ENCODE measurements at places on chromosomes 3 and 15.
A peak's percentile ranks its signal among the peaks of the same experiment; 100 is the strongest.

DNA sequence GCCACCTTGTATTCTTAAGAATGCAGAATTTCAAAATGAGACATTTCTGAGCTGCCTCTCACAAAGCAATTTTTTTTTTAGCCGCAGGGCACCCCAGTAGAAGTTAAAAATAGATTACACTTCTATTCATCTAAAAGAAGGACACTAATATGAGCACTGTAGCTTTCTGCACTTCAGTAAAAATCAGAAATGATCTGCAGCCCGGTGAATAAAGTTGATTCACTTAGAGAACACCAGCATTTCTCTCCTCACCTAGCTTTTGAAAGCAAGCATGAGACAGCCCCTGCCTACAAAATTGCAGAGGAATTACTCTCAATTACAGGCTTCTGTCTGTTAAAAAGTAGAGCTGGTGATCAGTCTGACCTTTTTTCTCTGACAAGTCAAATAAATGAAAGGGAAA, 1062.4 kb downstream of the FHIT start:
- DNase-seq: no peak
- no peaks in the 10 kb centered on the region for H3K27me3 ChIP-seq
- H3K27ac ChIP-seq: no peak overlapping the region
- H3K36me3 ChIP-seq: no peaks in the 10 kb centered on the region
- H3K4me3 ChIP-seq: no peak overlapping the region

DNA sequence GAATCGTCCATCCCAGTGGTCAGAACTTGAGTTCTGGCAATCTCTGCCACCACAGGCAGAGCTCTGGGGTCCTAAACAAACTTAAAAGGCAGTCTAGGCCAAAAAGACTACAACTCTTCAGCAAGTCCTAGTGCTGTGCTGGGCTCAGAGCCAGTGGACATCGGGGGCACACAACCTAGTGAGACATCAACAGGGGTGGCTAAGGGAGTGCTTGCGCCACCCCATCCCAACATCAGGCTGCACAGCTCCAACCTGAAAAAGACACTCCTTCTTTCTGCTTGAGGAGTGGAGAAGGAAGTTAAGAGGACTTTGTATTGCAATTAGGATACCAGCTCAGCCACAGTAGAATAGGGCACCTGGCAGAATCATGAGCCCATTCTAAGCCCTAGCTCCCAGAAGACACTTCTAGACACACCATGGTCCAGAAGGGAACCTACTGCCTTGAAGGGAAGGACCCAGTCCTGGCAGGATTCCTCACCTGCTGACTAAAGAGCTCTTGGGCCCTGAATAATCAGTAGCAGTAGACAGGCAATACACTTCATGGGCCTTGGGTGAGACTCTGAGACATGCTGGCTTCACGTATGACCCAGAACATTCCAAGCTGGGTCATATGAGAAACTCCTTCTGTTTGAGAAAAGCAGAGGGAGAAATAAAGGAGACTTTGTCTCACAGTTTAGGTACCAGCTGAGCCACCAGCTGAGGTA, 72.0 kb downstream of the TFDP2 start:
- no peak overlapping the region for H3K4me3 ChIP-seq
- H3K27ac ChIP-seq: no peak overlapping the region
- DNase-seq: no peak
- H3K27me3 ChIP-seq: no peaks in the 10 kb centered on the region
- H3K4me1 ChIP-seq: no peaks in the 10 kb centered on the region

GRCh38 chr3:70471464-70472342, 159.3 kb upstream of the MDFIC2 start:
- no peak overlapping the region for H3K4me3 ChIP-seq
- H3K27me3 ChIP-seq: no peaks in the 10 kb centered on the region
- no peak overlapping the region for H3K27ac ChIP-seq
- H3K36me3 ChIP-seq: no peaks in the 10 kb centered on the region

GRCh38 chr3:152268555-152269055, at the start of gene MBNL1:
MBNL1 (plus strand) TSS chr3:152268929; CDS start chr3:152300194, 31,265 bp downstream.
- peak within 1 kb of the TSS; percentile 73 for H3K4me3 ChIP-seq
- H3K27ac ChIP-seq: peak within 1 kb of the TSS; percentile 62
- H3K4me1 ChIP-seq: no peaks in the 10 kb centered on the region
- no peaks in the 10 kb centered on the region for H3K36me3 ChIP-seq
- H3K27me3 ChIP-seq: peaks cover 9% of the 10 kb centered on the region

DNA sequence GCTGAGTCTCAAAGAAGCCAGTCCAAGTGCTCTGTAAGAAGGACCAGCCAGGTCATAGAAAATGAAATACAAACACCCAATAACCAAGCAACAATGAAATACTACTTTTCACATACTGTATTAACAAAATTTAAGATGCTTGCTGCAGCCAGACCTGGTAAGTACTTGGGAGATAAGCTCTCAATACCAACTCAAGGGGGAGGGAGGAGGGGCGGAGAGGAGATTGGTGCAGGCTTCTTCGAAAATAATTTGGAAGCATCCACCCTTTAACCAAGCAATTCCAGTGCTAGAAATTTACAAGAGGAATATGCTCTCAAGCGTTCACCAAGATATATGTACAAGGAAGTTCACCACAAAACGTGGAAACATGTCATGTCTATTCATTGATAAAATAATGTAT, 7.6 kb upstream of the LRRC2 start:
- peaks cover 17% of the 10 kb centered on the region for H3K4me1 ChIP-seq
- no peak for DNase-seq
- peak overlapping the region; percentile 46 for H3K27ac ChIP-seq
- H3K36me3 ChIP-seq: no peaks in the 10 kb centered on the region
- H3K4me3 ChIP-seq: no peak overlapping the region
- H3K27me3 ChIP-seq: no peaks in the 10 kb centered on the region

- H3K4me1 ChIP-seq: no peaks in the 10 kb centered on the region
- no peaks in the 10 kb centered on the region for H3K27me3 ChIP-seq
- no peaks in the 10 kb centered on the region for H3K36me3 ChIP-seq
- DNase-seq: no peak
Measured at GRCh38 chr15:45199136-45199810, 11.5 kb upstream of the SHF start.

DNA sequence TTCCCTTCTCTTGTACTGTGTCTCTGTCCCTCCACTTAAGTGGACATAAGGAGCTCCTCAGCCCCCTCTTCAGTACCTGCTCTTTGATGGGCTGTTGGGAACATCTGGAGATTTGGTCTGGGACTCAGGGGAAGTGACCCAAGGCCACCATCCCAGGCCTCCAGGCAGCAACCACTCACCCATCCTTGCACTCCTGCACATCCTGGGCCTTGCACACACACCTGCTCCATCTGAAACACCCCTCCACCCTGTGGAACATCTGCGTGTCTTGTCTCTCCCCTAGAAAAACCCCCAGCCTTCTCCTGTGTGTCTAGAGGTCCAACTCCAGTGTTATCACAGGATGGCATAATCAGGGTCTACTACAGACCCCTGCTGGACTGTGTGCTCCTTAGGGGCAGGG, 74.3 kb downstream of the ABTB1 start:
- DNase-seq: no peak
- no peaks in the 10 kb centered on the region for H3K36me3 ChIP-seq
- no peaks in the 10 kb centered on the region for H3K27me3 ChIP-seq
- no peak overlapping the region for H3K27ac ChIP-seq
- no peaks in the 10 kb centered on the region for H3K4me1 ChIP-seq

- no peak for DNase-seq
- no peaks in the 10 kb centered on the region for H3K27me3 ChIP-seq
- no peak overlapping the region for H3K4me3 ChIP-seq
- H3K36me3 ChIP-seq: no peaks in the 10 kb centered on the region
- no peaks in the 10 kb centered on the region for H3K4me1 ChIP-seq
- H3K27ac ChIP-seq: no peak overlapping the region
Measured at GRCh38 chr3:185549122-185549521, 3.3 kb downstream of the LIPH start.

DNA sequence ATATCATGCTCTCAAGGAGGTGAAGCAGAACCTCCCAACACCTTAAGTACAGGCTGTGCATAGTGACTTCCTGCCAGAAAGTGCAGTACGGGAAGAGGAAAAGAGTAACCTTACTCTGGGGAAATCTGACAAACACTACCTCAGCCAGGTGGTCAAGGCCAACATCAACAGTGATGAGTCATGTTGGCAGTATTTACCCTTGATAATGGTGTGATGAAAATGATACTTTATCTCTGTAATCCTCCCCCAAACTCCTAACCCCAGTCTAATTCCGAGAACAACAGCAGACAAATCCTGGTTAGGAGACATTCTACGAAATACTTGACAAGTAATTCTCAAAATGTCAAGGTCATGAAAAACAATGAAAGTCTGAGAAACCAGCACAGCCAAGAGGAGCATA, 26.5 kb downstream of the ANKDD1A start:
- no peaks in the 10 kb centered on the region for H3K4me1 ChIP-seq
- no peak overlapping the region for H3K27ac ChIP-seq
- H3K4me3 ChIP-seq: no peak overlapping the region
- no peaks in the 10 kb centered on the region for H3K36me3 ChIP-seq
- no peaks in the 10 kb centered on the region for H3K27me3 ChIP-seq

DNA sequence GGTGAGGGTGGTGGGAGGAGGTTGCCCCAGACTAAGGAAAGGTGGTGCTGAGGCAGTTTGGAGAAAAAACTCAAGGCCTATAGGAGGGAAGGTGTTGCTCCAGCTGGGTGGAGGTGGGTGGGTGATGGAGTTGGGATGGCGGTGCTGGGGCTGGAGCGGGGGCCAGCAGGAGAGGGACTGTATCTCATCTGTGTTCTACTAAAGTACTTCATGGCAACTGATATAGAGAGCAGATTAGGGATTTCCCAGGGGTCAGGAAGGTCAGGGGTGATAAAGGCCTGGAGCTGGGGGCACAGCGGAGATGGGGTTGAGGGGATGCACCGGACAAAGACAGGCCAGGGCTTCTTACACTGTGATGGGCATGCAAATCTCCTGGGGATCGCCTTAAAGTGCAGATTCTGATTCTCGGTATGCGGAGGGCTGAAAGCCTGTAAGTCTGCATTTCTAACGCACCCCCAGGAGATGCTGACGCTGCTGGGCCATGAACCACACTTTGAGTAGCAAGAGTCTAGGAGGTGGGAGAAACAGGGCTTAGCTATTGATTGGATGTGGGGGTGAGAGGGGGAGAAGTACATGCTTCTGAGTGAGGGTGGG, 4.2 kb downstream of the KLHL40 start:
- DNase-seq: no peak
- H3K4me3 ChIP-seq: no peak overlapping the region
- no peak overlapping the region for H3K27ac ChIP-seq
- no peaks in the 10 kb centered on the region for H3K27me3 ChIP-seq
- H3K4me1 ChIP-seq: peaks cover 2% of the 10 kb centered on the region
- no peaks in the 10 kb centered on the region for H3K36me3 ChIP-seq

GRCh38 chr3:72009851-72010443, 225.0 kb upstream of the PROK2 start:
- peaks cover 1% of the 10 kb centered on the region for H3K4me1 ChIP-seq
- H3K27ac ChIP-seq: no peak overlapping the region
- H3K4me3 ChIP-seq: no peak overlapping the region
- peaks cover 2% of the 10 kb centered on the region for H3K36me3 ChIP-seq
- H3K27me3 ChIP-seq: no peaks in the 10 kb centered on the region

DNA sequence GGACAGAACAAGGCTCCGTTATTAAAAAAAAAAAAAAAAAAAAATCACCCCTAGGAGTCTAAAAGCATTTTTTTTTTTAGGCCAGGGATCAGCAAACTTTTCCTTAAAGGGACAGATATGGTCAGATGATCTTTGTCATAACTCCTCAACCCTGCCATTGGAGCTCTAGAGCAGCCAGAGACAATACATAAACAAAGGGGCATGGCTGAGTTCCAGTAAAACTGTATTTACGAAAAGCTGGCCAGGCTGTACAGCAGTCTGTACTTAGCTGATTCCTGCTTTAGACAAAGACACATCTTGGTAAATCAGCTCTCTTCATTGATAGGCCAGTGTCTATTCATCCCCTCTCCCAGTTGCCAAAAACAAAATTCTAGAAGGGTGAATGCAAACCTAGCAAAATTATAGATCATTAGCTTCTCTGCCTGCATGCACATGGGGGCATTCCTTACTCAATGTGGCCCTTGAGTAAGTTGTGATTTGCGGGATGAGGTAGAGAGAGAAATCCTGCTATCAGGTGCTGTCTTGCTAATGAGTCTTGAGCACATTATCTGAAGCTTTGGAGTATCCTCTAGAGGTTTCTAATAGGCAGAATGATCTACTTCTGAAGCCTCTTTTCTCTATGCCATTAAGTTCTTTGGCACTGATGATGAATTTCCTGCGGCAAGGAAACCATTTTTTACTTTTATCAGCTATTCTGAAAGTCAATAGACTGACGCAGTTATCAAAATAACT, 35.2 kb downstream of the SENP8 start:
- H3K36me3 ChIP-seq: no peaks in the 10 kb centered on the region
- no peak overlapping the region for H3K27ac ChIP-seq
- no peak overlapping the region for H3K4me3 ChIP-seq
- H3K27me3 ChIP-seq: no peaks in the 10 kb centered on the region
- no peak for DNase-seq
